ENCODE measurements at places on chromosomes 7 and 10. TPM values are rescaled to one million over a fixed set of nuclear protein-coding genes. Genes with fewer than 3 reads are reported as not detected.

DNA sequence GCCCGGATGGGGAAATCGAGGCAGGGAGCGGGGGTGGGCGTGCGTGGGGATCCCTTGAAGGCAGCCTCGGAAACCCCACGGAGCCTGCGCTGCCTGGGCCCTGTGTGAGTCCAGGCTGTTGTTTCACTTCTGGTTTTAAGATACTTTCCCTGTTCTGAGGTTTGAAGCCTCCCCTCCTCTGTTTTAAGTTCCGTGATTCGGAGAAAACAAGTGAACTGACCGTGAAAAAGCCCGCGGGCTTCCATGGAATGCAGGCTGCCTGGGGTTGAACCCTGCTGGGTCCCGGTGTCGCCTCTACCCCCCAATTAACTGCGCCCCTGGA lies 401 bp downstream of the LRRC27 start:
- no peak for DNase-seq
- H3K27me3 ChIP-seq: no peaks in the 10 kb centered on the region
- peaks cover 47% of the 10 kb centered on the region for H3K4me1 ChIP-seq
- H3K36me3 ChIP-seq: peaks cover 4% of the 10 kb centered on the region
- H3K27ac ChIP-seq: peak overlapping the region; percentile 90

GRCh38 chr7:7931626-7932025 lies 37.0 kb upstream of the GLCCI1 start:
- no peaks in the 10 kb centered on the region for H3K27me3 ChIP-seq
- no peaks in the 10 kb centered on the region for H3K36me3 ChIP-seq

DNA sequence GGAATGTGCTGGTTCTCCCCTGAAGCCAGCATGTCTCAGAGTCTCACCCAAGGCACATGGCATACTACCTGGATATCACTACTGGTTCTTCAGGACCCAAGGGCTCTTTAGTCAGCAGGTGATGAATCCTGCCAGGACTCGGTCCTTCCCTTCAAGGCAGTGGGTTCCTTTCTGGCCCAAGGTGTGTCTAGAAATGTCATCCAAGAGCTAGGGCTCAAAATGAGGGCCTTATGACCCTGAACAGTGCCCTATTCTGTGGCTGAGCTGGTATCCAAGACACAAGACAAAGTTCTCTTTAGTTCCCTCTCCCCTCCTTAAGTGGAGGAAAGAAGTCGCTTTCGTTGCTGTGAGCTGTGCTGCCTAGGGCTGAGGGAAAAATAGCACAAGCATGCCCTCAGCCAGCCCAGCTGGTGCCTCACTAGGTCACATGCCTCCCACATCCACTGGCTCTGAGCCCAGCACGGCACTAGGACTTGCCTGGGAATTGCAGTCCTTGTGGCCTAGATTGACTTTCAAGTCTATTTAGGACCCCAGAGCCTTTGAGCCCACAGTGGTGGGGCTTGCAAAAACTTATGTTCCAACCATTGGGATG lies 106.0 kb downstream of the BMS1 start:
- no peaks in the 10 kb centered on the region for H3K4me1 ChIP-seq
- no peak for DNase-seq
- H3K27me3 ChIP-seq: peaks cover 33% of the 10 kb centered on the region
- H3K27ac ChIP-seq: no peak overlapping the region

DNA sequence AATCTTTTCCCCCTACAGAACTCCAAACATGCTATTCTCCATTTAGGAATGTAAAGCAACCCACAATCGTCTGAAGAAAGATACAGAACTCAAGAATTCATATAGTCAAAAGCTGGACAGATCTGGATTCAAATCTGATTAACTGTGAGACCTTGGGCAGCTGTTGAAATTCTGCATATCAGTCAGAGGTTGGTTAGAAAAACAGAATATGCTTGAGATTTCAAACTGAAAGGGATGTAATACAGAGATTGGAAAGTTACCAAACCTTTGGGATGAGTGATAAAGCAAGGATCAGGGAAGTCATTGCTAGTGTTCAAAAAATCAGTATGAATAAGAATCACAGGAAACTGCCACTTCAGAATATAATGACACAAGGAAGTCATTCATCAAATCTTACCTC lies 406.6 kb downstream of the HTR7 start:
- H3K36me3 ChIP-seq: no peaks in the 10 kb centered on the region
- H3K4me3 ChIP-seq: no peak overlapping the region
- H3K4me1 ChIP-seq: no peaks in the 10 kb centered on the region
- H3K27ac ChIP-seq: no peak overlapping the region
- DNase-seq: no peak

GRCh38 chr7:149624006-149624405 lies 126.4 kb upstream of the ZNF746 start:
- H3K4me1 ChIP-seq: peaks cover 28% of the 10 kb centered on the region
- H3K27ac ChIP-seq: peak overlapping the region; percentile 93
- DNase-seq: peak; percentile 36
- H3K36me3 ChIP-seq: peaks cover 4% of the 10 kb centered on the region
- H3K27me3 ChIP-seq: peaks cover 20% of the 10 kb centered on the region

DNA sequence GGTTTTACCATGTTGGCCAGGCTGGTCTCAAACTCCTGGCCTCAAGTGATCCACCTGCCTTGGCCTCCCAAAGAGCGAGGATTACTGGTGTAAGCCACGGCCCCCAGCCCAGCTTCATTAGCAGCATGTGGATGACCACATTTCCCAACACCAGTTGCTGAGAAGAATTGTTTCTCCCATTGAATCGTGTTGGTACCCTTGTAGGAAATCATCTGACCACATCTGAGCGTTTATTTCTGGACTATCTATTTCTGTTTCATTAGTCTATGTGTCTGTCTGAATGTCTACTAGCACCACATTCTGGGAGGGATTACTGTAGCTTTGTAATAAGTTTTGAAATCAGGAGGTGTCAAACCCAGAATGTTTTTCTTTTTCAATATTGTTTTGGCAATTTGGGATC lies 89.6 kb downstream of the LCOR start:
- H3K27ac ChIP-seq: no peak overlapping the region
- peaks cover 6% of the 10 kb centered on the region for H3K36me3 ChIP-seq
- no peak overlapping the region for H3K4me3 ChIP-seq
- H3K4me1 ChIP-seq: peaks cover 32% of the 10 kb centered on the region
- no peak for DNase-seq

- peaks cover 3% of the 10 kb centered on the region for H3K36me3 ChIP-seq
- H3K4me3 ChIP-seq: no peak overlapping the region
- H3K27ac ChIP-seq: no peak overlapping the region
- peaks cover 35% of the 10 kb centered on the region for H3K27me3 ChIP-seq
Observed at GRCh38 chr7:41918597-41918996, 215.7 kb upstream of the INHBA start.

DNA sequence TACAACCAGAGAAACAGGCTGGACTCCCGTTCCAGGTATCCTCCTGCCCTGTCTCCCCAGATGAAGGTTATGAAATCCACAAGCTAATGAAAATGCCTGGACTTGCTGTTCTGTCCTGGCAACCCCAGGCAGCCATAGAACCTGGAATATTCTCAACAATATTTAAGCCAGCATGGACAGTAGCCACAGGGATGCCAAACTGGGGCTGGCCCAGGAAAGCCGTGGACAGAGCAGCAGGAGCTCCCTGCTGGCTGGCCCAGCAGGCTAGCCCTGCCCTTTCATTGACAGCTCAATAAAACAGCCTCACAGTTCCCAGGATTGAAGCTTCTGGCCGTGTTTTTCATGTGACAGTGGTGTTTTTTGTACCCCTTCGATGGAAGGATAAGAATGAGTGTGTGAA lies 230.6 kb downstream of the BMPER start:
- H3K4me3 ChIP-seq: no peak overlapping the region
- H3K4me1 ChIP-seq: no peaks in the 10 kb centered on the region
- no peaks in the 10 kb centered on the region for H3K27me3 ChIP-seq

DNA sequence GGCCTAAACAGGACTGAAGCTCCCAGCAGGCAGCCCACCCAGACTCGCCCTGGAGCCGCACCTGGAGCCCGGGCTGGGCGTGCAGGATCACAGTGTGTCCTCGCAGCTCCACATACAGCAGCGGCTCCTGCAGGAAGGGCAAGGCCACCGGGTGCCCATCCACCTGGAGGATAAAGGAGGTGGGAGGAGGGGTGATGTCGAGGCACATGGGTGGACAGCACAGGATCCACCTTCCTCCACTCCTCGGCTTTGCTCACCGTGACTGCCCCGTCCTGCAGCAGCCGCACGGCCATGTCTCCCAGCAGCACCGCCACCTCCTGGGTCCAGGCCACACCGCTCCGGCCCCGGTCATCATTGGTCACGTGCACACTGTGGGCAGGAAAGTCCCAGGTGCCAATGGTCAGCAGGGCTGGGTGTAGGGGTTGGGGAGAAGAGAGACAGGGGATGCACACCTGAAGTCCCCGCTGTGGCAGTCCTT lies 16.8 kb downstream of the ATP6V1F start:
- H3K36me3 ChIP-seq: no peaks in the 10 kb centered on the region
- H3K27ac ChIP-seq: no peak overlapping the region
- H3K27me3 ChIP-seq: no peaks in the 10 kb centered on the region
- DNase-seq: no peak
- H3K4me1 ChIP-seq: peaks cover 3% of the 10 kb centered on the region

- peak overlapping the region; percentile 87 for H3K4me3 ChIP-seq
- H3K27me3 ChIP-seq: peaks cover 62% of the 10 kb centered on the region
- no peak for DNase-seq
- H3K36me3 ChIP-seq: peaks cover 10% of the 10 kb centered on the region
Observed at GRCh38 chr7:108001764-108002725, 916 bp downstream of the LAMB1 start.

- H3K4me1 ChIP-seq: peaks cover 11% of the 10 kb centered on the region
- H3K27me3 ChIP-seq: no peaks in the 10 kb centered on the region
- H3K27ac ChIP-seq: peak overlapping the region; percentile 21
Observed at GRCh38 chr10:31136930-31137885, 105.5 kb upstream of the ZNF438 start.

DNA sequence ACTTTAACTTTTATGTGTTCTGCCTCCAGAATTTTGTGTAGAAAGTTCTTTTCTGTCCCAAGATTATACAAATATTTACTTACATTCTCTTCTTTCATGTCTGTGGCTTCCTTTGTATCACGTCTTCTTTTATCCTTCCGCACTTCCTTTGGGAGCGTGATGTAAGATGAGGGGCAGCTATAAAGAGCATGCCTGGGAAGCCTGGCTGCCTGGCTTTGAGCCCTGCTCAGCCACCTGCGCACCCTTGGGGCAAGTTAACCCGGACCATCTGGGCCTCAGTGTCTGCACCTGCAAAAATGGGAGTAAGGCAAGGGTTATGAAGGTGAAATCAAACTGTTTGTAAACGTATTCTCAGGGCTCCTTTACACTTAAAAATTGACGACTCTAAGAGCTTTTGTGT lies 25.2 kb downstream of the PALD1 start:
- H3K27ac ChIP-seq: no peak overlapping the region
- H3K27me3 ChIP-seq: peaks cover 4% of the 10 kb centered on the region
- no peaks in the 10 kb centered on the region for H3K36me3 ChIP-seq

- peaks cover 27% of the 10 kb centered on the region for H3K4me1 ChIP-seq
- no peak for DNase-seq
- H3K27me3 ChIP-seq: no peaks in the 10 kb centered on the region
- peak overlapping the region; percentile 59 for H3K27ac ChIP-seq
- H3K4me3 ChIP-seq: no peak overlapping the region
- peaks cover under 1% of the 10 kb centered on the region for H3K36me3 ChIP-seq
Observed at GRCh38 chr10:6402349-6402709, 177.7 kb downstream of the PRKCQ start.

GRCh38 chr7:152762056-152762455 lies 2.5 kb downstream of the ACTR3B start:
- no peaks in the 10 kb centered on the region for H3K36me3 ChIP-seq
- H3K27ac ChIP-seq: no peak overlapping the region
- no peaks in the 10 kb centered on the region for H3K27me3 ChIP-seq
- H3K4me1 ChIP-seq: peaks cover 10% of the 10 kb centered on the region
- DNase-seq: no peak

DNA sequence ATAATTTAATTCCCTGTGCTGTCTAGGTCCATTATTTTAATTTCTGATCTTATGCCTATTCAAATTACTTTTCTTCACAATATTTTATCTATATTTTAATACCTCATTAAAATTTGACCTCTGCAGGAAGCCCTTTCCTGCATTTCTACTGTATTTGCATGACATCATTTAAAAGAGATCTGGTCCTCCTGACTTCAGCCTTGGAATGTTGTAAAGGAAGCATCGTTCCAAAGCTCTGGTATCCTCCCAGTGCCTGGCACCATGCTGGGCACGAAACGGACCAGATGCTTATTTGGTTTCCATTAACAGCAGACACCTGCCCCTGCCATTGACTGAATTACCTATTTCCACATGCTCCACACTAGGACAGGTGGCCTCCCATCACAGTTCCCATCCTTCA lies 247.5 kb downstream of the KLF6 start:
- H3K27ac ChIP-seq: no peak overlapping the region
- H3K4me3 ChIP-seq: no peak overlapping the region
- H3K27me3 ChIP-seq: no peaks in the 10 kb centered on the region
- no peaks in the 10 kb centered on the region for H3K36me3 ChIP-seq
- H3K4me1 ChIP-seq: no peaks in the 10 kb centered on the region

GRCh38 chr10:73756183-73756582 lies 12.0 kb downstream of the SEC24C start:
- H3K36me3 ChIP-seq: peaks cover 9% of the 10 kb centered on the region
- no peaks in the 10 kb centered on the region for H3K27me3 ChIP-seq
- H3K4me3 ChIP-seq: no peak overlapping the region
- no peak for DNase-seq
- peaks cover 30% of the 10 kb centered on the region for H3K4me1 ChIP-seq

- H3K36me3 ChIP-seq: no peaks in the 10 kb centered on the region
- no peaks in the 10 kb centered on the region for H3K4me1 ChIP-seq
- peaks cover 17% of the 10 kb centered on the region for H3K27me3 ChIP-seq
- DNase-seq: no peak
- H3K4me3 ChIP-seq: no peak overlapping the region
Observed at GRCh38 chr7:16494551-16494950, 29.0 kb upstream of the SOSTDC1 start.

GRCh38 chr10:110399106-110399964 lies 94.6 kb upstream of the SMNDC1 start:
- peaks cover 5% of the 10 kb centered on the region for H3K4me1 ChIP-seq
- no peaks in the 10 kb centered on the region for H3K27me3 ChIP-seq
- H3K4me3 ChIP-seq: no peak overlapping the region
- no peaks in the 10 kb centered on the region for H3K36me3 ChIP-seq

CHAT gene
- total RNA-seq: not detected

NRCAM gene
- total RNA-seq: not detected

CHCHD3 gene
- 33.0 TPM for total RNA-seq

ARHGAP22 gene
- 0.39 TPM for total RNA-seq

GIMAP7 gene
- 62.7 TPM for total RNA-seq

GPR26 gene
- not detected for total RNA-seq

TMEM270 gene
- not detected for total RNA-seq
